Mesenteric fat pad (tissue), 1 donor: ENCODE measurements at places on chromosomes 2 and 18. TPM values are rescaled to one million over a fixed set of nuclear protein-coding genes. Genes with fewer than 3 reads are reported as not detected.

Gene SCN3A
- 1.3 TPM for total RNA-seq

Gene NYAP2
- total RNA-seq, result not detected

Gene DNAJC5G
- total RNA-seq, result not detected

Gene ARHGAP15
- total RNA-seq, result 11.6 TPM

GRCh38 chr18:51211552-51211951 lies 14.1 kb upstream of the MEX3C start:
- no peak for DNase-seq

- DNase-seq, result no peak
Measured at GRCh38 chr2:11933854-11934253, 187.4 kb downstream of the LPIN1 start.

DNA sequence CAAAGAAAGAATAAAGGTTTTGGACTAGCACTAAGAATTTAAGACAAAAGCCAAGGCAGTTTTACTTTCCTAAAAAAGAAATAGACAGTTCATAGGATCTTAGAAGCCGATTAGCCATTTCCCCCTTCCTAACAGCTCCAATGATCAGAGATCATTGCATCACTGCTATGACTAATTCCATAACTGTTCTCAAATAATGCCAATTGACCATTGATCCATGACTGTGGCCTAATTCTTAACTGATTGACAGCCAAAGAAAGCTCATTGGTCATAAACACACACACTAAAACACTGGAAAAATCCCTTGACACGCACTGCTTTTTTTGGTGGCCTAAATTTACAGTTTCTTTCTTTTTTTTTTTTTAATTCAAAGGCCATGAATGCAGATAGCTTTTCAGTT lies 345.0 kb upstream of the ACVR2A start:
- no peak for DNase-seq

- no peak for DNase-seq
Measured at GRCh38 chr2:120360307-120360855, 14.4 kb downstream of the INHBB start.

GRCh38 chr18:11909591-11910026 lies 1.5 kb upstream of the MPPE1 start:
- DNase-seq, result no peak

GRCh38 chr2:210113614-210114235 lies 57.5 kb downstream of the KANSL1L start:
- no peak for DNase-seq

- DNase-seq, result no peak
Measured at GRCh38 chr2:232592772-232593395, 40.5 kb upstream of the EFHD1 start.
